Placental pericyte (primary cell): ENCODE measurements at places on chromosomes 3 and 15. TPM values are rescaled to one million over a fixed set of nuclear protein-coding genes. Genes with fewer than 3 reads are reported as not detected.

The ANO10 gene
- total RNA-seq: 43.3 and 48.5 TPM in 2 replicates

The PP2D1 gene
- not detected in 2 replicates for total RNA-seq

The PLXNA1 gene
- 98.0 and 111 TPM in 2 replicates for total RNA-seq

The GABRG3 gene
- not detected in 2 replicates for total RNA-seq

The ZNF35 gene
- 11.4 and 18.3 TPM in 2 replicates for total RNA-seq

The CORO2B gene
- 10.7 and 26.9 TPM in 2 replicates for total RNA-seq

The SLCO2A1 gene
- 1.6 TPM in 1 of 2 replicates, not detected in the other for total RNA-seq
